ENCODE measurements at places on chromosomes 5 and 9.

DNA sequence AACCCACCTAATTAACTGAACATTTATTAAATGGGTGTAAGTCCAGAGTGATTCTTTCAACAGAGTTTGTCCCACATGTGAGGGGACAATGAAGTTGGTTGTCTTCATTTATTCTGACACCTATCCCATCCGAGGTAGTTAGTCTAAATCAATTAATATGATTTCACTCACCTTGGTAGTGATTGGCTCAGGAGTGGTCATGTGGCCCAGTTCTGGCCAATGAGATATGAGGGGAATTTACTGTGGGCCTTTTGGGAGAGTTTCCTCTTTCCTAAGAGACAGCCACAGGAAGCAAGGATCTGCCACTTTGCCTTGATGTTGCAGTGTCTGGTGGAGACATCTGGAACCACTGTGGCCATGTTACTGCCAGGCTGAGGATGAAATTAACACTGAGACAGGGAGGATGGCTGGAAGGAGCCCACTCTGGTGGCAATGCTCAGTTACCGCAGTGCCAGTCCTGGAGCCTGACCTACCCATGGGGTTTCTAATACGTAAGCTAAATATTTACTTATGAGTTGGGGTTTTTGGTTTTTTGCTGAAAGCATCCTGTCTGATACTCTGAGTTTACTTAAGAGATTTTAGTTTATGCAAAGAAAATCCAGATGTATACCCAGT is 118.6 kb downstream of the FGF18 start:
- DNase-seq: no peak

GRCh38 chr9:96413302-96414221 is 4.6 kb downstream of the ZNF367 start:
- no peak for DNase-seq

DNA sequence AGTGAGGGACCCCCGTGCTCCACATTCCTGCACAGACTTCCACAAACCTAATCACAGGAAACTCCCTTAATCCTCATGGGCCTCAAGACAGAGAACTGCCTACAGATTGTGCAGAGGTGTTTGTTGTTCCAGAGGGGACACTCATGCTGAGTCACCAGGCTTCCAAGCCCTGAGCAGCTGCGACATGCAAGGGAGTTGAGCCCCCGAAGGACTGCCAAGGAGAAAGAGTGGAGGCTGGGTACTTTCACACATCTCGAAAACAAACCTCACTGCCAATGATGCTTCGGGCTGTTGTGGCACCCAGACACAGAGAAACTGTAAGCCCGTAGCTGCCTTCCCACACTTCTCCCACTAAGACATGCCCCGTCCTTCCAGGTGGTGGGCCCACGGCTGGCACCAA is 480.8 kb downstream of the CDH12 start:
- no peak for DNase-seq

- no peak for DNase-seq
Measured at GRCh38 chr5:73764996-73765395, 139.0 kb downstream of the ARHGEF28 start.

DNA sequence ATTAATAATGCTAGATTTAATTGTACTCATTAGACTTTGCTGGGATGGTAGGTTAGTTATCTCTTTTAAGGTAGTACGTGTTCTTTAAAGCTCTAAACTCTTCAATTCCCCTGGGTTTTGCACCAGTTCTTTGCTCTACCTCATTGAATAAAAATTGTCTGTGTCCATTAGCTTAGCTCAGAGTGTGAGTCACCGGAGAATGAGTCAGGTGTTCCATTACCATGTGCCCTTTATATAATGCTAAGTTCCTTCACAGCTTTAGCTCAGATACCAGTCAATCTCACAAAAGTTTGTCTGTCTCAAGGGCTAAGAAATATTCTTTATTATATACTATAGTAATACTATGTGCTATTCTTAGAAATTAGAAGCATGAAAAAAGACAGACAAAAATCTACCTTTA is 339.4 kb downstream of the PRELID2 start:
- DNase-seq: peak; percentile 65

GRCh38 chr5:1788200-1788599 is 11.4 kb downstream of the MRPL36 start:
- no peak for DNase-seq

GRCh38 chr9:72280913-72281500 is 84.0 kb downstream of the ZFAND5 start:
- no peak for DNase-seq

- no peak for DNase-seq
Measured at GRCh38 chr5:55102348-55102747, at the start of gene GZMA. Gene GZMA, plus strand, starts transcription at chr5:55102646. Its CDS starts 37 bp downstream, at chr5:55102683.

- no peak for DNase-seq
Measured at GRCh38 chr5:131482617-131483016, 152.4 kb downstream of the RAPGEF6 start.

DNA sequence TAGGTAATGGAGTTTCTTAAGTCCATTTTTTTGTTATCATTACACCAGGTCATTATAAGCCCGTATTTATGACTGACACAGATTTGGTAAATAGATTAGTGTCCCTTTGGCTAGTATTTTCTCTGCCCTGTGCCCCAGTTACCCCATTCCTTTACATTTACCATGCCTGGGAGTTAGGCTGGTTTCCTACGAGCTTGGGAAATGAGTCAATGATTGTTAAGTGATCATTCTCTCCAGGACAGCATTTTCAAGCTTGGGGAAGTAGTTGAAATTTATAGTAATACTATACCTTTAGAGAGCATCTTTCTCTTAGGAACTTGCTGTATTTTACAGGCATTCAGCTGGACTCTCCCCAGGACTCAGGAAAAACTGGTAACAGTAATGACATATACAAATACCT is 573.1 kb downstream of the TLE4 start:
- no peak for DNase-seq

DNA sequence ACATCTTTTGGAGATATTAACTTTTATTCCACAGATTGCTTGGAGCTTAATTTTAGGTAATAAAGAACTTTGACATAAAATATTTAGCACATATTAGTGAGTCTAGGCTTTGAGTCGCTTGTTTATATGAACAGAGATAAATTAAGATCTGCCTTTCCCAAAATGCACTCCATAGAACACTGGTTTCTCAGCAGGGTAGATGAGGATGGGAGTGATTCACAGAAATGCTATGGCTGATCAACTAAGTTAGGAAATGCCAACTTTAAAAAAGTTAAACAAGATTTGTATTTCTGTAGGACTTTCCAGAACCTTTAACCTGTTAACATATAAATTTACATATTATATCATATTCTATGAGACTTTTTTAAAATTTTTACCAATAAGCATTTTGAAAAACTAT is 65.2 kb downstream of the STARD4 start:
- DNase-seq: no peak

DNA sequence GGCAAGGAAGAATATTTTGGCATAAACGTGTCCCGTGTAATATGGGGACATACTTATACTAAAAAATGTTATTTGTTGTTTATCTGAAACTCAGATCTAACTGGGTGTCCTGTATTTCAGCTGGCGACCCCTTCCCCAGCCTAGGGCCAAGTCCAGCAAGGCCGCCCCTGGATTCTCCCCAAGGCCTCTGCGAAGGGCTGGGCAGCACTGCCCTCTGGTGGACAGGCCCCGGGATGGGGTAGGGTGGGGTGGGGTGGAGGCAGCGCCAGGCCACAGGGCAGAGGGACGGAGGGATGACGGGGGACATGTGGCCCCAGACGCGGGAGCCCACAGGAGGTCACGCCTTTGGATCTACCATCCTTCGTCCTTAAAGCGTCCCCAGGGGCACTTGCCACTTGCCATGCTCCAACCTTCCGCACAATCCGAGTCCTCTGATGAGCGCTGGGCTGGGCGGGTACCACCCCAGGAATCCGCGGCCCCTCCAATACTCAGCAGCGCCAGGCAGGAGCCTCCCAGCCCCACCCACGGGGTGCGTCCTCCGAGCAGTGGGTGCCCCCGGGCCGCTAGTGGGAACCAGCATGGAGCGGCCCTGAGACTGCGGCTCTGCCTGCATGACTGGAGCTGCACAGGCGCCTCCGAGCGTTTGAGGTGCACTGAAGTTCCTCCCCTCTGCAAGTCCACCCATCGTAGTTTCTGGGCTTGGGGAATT is 7.1 kb upstream of the AGPAT2 start:
- DNase-seq: peak; percentile 46

GRCh38 chr5:42989190-42989589 is 50.9 kb downstream of the ANXA2R start:
- DNase-seq: no peak

- no peak for DNase-seq
Measured at GRCh38 chr5:95808013-95808685, 14.4 kb downstream of the GLRX start.

DNA sequence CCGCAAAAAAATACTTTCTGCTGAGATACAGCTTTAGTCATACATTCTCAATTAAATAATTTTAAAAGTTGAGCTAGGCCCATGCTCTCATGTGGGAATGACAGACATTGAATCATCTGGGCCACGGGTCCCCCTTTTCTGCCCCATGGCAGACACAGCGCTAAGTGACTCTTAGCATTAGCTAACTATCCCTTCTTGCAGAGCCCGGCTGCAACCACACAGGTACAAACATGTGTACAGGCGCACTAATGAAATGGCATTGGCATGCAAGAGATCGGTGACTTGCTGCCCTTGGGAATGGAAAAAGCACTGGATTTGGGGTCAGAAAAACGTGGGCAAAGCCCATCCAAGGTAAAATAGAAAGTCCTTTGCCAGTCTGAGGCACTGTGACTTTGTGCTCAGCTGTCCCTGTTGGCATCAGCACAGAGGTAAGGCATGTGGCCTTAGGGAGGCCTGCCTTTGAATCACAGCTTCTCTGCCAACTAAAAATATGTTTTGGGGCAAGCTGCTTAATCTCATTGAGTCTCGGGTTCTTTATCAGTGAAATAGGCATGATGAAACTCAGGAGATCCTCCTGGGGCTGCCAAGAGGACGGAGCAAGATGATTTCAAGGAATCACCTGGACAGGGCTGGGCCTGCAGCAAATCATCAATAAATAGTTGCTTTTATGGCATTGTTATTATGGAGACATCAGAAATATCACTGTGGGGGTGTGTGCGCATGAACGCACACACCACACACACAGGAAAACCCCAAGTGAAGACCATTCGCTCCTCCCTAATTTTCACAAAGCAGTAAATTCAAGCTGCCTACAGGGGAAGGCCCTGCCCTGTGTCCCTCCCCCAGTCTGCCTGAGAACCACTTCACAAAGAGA is 54.2 kb downstream of the WHRN start:
- DNase-seq: no peak

GRCh38 chr5:139273322-139273571 is 20.3 kb upstream of the MATR3 start:
- DNase-seq: no peak

- no peak for DNase-seq
Measured at GRCh38 chr9:79210541-79211243, 361.1 kb upstream of the TLE4 start.

- DNase-seq: no peak
Measured at GRCh38 chr9:129140397-129141065, 29.3 kb downstream of the PTPA start.

- no peak for DNase-seq
Measured at GRCh38 chr5:97636766-97637165, 453.7 kb upstream of the RIOK2 start.

DNA sequence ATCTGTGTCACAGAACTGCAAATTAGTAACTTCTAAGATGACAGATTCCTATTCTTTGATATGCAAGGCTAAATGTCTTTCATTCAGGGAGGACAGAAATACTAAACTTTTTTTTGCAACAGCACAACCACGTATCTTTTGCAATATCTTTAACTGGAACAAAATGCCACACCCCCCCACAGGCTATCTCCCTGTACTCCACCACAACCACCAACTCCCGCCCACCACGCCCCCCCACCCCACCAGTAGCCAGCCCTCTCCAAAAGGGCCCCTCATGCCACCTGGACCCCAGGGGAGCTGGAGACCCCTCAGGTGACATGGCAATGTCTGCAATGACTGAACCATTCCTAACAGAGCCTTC is 131.8 kb downstream of the ROR2 start:
- no peak for DNase-seq

DNA sequence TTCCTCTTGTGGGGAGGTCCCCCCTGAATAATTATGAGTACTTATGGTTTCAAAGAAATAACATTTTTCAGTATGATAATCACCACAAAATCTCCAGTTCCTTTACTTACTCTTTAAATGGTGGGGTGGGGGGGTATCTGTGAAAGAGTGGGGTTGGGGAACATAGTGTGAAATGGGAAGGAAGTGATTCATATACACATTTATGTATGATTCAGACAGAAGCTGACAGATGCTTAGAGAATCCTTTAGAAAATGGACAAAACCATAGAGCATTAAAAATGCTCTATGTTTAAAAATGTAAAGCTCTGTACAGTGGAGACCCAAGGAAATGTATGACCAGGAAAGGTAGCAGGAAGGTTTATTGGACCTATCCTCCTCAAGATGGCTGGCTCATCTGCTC is 267.5 kb upstream of the GRIA1 start:
- DNase-seq: peak; percentile 22

DNA sequence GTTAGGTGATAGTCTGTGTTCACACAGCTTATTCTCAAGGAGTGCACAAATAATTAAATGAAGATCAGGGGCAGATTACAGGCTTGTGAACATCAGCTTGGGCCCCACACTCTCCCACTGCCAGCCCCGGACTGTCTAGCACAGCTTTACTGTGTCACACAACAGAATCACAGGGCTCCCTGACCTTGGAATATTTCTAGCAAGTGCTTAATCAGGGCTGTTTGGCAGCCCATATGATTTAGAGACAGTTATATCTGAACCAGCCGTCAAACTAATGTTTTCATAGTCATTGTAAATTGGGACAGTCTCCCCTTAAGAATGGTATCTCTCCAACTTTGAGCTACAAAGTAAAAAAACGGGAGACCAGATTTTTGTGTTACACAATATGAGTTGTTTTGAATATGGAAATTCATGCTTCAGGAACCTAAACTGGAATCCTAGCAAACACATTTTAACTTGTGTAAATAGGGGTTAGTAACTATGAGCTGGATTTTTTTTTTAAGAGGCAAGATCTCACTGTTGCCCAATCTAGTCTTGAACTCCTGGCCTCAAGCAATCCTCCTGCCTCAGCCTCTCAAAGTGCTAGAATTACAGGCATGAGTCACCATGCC is 517.6 kb downstream of the BNC2 start:
- no peak for DNase-seq

- no peak for DNase-seq
Measured at GRCh38 chr5:9540791-9541190, 5.1 kb downstream of the SEMA5A start.

DNA sequence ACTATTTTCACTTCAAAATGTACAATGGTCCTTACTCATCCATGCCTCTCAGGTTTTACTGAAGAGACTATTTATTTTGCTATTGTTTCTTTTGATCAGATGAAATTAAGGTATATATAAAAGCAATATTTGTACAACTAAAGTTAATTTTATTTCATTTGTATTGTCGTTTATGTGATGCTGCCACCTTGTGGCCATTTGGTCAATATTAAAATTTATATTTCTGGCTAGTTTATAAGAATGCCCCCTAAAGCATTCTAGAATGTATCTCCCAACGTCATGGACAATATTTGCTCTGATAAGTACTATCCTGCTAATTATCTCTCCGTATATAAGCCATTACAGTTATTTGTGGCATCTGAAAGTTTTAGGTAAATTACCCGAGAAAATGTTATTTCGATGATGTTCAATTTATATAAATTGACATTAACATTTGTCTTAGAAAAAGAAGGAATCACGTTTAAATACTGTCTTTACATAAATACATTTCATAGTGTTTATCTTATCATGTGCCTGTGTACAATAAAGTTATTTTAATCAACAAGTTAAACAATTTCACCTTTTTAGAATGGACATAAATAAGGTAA is 680.0 kb downstream of the TAF11L14 start:
- no peak for DNase-seq

GRCh38 chr5:55633574-55634208 is 78.4 kb downstream of the SLC38A9 start:
- no peak for DNase-seq

- no peak for DNase-seq
Measured at GRCh38 chr9:132439153-132439552, 29.1 kb downstream of the CFAP77 start.

Data from SW 1271 (cell line).